Effector CD4-positive, alpha-beta T cell (primary cell): ENCODE measurements at places on chromosomes 3 and 15.

GRCh38 chr15:28975766-28976179 is 90.0 kb downstream of the APBA2 start:
- peak; percentile 61 for DNase-seq

DNA sequence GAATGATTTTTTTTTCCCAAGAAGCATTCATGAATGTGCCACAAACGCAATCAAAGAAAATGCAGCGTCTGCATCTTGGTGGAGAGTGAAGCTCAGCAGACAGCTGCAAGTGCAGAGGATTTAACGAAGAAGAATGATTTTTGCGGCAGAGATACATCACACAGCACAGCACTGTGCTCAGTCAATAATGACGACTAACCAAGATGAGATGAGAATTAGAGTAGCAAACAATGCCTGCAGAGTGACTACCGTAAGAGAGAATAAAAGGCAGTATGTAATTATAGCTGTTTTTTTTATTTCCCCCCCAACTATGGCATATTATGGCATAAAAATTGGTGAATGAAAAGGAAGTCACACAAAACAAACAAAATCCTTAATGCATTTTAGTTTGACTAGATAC is 218.0 kb upstream of the ROBO1 start:
- DNase-seq: no peak

- no peak for DNase-seq
These were observed 1.6 kb upstream of the FHIT start for GRCh38 chr3:61252836-61253235.

DNA sequence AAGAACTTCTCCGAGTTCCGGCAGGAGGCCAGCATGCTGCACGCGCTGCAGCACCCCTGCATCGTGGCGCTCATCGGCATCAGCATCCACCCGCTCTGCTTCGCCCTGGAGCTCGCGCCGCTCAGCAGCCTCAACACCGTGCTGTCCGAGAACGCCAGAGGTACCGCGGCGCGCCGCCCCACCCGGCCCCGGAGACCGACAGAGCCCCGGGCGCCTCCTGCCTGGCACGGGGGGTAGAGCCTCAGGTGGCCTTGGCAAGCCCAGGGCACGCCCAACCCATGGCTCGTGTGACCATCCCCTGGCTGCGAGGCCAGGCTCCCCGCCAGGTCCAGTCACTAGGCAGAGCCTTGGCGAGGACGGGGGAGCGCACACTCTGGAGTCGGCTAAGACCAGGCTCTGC is 134.1 kb downstream of the LRRK1 start:
- DNase-seq: no peak

GRCh38 chr3:147937341-147937740 is 528.2 kb downstream of the ZIC1 start:
- no peak for DNase-seq

DNA sequence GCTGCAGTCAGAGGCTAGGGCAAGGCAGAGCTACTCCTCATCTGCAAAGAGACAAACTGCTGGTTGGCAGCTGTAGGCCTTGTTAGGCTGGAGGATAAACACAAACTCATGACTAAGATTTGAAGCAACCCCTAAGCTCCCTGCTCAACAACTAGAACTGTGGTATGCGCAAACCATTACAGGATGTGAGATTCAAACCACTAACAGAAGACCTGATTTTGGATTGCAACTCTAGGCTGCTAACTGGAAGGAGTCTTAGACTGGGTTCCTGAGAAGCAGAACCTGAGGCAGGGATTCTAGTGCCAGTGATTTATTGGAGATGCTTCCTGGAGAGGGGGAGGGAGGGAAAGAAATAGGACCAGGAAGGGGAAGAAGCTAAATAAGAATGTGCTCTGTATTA is 22.5 kb downstream of the CCR4 start:
- DNase-seq: no peak

DNA sequence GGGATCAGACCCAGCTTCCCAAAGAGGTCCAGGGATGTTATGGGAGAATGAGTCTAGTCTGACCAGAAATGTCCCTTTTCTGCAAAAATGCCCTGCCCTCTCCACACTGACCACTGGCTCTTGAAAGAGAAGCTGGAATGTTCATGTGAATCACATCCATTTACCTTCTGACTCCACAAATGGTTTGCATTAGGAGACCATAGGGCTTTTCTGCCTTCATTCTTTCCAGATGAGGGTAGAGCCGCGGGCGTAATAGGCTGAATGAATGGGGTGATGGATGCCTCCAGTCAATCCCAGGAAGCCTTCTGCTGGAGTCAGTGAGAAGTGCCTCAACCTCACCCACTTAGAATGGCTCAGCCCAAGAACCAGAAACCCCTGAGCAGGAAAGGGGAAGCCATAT is 47.2 kb upstream of the IREB2 start:
- DNase-seq: no peak

DNA sequence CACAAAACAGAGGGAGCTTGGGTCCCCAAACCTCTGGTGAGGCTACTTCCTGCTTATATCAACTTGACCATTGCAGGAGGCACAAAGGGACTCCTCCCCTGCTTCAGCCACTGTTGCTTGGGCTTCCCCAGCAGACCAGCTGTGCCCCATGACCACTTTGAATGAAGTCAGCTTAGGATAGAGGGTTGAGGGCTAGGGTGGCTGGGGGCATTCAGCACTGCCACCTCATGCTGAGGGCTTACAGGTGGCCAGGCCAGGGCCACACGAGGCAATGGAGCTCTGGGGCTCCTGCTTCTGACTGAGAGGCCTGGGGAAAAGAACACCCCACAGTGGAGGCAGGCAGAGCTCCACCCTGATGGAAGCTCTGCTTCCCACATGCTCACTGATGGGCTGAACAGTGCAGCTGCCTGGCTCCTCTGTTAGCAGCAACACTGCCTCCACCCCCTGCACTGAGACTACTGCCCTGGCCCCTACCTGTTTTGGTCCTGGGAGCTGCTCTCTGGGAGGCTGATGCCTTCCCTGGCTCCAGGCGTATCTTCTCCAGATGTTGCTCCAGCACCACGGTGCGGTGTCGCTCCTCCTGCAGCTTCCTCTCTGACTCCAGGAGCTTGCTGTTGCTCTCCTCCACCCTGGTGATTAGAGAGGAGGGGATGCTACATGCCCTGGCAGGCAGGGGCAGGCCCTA is 10.2 kb upstream of the HHATL start:
- no peak for DNase-seq
